ENCODE measurements at places on chromosomes 1 and 21. TPM values are rescaled to one million over a fixed set of nuclear protein-coding genes. Genes with fewer than 3 reads are reported as not detected.

The YY1AP1 gene
- total RNA-seq: 80.2 TPM

The LEFTY1 gene
- not detected for total RNA-seq

The REG4 gene
- total RNA-seq: not detected

The CNTN2 gene
- not detected for total RNA-seq

The PDE4B gene
- total RNA-seq: 48.0 TPM

The TGFB2 gene
- not detected for total RNA-seq

DNA sequence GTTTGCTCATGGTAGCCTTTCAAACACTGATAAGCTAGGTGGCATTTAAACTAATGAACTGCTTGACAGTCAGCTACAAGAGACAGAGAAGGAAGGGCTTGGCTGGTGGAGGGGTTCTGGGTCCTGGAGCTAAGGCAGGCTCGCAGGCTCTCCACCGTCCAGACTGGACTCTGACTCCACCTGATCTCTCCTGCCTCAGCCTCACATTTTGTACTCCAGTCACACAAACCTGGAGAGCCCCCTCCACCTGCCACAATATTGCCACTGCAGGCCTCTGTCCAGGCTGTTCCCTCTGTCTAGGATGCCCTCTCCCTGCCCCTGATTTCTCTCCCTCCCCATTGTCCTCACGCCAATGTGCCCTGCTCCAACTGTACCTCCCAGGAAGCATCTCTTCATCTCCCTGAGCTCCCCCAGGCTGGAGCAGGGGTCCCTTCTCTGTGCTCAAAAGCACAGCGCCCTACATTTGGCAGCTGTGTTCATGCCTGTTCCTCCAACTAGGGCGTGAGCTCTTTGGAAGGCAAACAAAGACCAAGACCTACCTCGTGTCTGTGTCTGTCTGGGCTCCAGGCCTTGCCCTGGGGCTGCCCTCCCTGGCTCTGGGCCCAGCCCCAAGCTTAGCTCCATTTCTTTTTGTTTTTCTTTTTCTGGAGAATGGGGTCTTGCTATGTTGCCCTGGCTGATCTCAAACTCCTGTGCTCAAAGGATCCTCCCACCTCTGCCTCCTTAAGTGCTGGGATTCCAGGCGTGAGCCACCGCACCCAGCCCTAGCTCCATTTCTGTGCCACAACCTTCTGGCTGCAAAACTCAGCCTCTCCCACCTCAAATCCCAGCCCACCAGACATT, 2.9 kb downstream of the TIE1 start:
- no peak for DNase-seq

DNA sequence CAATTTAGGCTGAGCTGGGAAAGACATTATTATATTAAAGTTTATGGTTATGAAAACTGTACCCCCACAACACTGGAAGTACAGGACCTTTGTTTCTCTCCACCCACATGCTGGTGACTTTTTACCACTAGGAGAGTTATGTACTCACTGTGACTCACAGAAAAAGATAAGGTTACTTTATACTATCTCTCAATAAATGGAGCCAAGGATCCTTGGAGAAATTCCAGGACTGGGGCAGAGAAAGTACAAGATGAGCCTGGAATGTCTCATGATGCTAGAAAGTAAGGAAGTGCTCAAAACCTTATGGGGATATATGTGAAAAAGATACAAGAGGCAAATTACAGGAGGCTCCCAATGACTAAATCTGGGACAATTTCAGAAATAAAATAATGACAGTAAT, 63.9 kb upstream of the C1orf105 start:
- no peak for DNase-seq

DNA sequence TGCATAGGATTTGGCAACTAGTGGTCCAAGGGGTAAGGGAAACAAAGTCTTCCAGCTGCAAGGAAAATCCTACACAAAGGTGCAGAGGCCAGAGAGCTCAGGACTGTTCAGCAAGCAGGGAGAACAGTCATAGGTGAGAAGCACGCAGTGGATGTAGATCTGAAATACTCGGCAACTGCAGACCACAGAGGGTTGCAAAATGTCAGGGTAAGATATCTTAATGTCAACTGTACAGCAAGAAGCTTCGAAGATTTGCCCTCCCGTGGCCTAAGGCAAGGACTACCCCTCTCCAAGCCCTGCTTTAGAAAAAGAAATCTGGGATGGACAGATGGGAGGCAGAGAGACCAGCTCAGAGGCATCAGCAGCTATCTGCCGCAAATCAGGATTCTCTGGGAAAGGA, 153.4 kb upstream of the IRF2BP2 start:
- DNase-seq: no peak

- DNase-seq: no peak
Observed at GRCh38 chr1:47380699-47381098, 35.4 kb upstream of the FOXE3 start.

DNA sequence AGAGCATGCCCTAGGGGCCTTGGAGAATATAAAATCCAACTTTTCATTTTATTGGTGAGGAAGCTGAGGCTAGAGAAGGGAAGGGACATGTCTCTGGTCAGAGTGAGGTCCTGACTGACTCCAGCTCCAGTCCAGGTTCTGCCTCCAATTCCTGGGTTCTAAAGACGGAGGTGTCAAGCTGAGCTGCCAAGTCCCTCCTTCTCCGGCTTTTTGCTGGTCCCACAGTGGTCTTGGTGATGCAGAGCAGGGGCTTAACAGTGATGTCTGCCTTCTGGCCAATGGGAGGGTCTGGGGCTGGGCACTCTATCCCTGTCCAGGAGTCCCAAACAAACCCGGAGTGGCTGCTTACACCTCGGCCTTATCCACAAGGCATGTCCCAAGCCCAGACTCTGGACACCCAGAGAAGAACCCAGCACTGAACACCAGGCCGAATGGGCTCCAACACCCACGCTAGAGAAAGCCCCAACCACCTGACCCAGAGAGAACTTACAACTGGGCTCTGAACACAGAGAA, 104.8 kb downstream of the EBNA1BP2 start:
- no peak for DNase-seq

DNA sequence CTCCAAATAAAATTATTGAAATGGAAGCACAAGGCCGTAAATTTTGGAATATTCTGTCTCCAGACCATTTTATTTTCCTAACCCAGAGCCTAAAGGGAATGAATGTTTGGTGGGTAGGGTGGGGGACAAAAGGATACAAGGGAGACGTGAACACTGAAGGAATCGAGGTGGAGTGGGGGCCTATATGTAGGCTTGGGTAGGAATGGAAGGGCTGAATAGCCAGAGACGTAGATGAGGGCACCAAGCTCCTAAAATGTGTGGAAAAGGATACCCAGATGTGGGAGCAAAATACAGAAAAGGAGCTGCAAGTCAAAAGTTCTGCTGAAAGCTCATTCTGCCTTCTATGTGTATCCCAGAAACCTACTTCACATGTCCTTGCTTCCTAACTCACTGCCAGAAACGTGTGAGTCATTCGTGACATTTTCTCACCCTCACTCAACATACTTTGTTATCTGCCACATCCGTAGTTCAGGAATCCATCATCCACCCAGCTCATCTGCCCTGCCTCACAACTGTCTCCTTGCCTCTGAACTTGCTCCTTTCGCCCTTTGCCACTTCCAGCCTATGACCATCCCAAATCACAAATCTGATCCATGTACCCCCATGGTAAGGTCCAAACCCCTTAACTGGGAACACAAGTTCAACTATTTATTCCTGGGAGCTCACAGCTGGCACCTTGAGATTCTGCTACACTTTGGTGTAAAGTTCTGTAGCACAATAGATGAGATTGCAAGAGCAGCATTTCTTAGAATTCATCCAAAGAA, 84.1 kb upstream of the PRDX6 start:
- no peak for DNase-seq
